ENCODE measurements at places on chromosomes 13 and 19.

- DNase-seq = no peak
These were observed 16.3 kb downstream of the ELAVL1 start for GRCh38 chr19:7989071-7989575.

DNA sequence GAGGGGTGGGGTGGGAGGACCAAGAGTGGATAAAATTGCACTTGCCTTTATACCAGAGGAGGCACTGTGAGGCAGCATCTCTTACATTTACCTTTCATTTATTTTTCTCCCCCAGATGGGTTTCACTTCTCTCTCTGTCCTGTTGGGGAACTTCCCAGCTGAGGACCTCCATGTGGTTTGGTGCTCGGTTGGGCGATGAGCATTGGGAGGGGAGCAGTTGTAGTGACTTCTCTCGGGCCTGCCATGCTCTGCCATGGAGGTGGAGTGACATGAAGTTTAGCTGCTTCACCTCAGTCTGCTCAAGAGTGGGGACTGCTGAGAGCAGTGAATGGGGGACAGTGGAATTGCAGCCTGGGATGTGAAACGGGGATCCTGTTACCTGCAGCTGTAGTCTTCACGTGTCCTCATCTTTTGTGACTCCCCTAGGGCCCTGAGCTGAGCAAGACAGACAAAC lies 23.1 kb upstream of the CXCL17 start:
- DNase-seq = no peak

DNA sequence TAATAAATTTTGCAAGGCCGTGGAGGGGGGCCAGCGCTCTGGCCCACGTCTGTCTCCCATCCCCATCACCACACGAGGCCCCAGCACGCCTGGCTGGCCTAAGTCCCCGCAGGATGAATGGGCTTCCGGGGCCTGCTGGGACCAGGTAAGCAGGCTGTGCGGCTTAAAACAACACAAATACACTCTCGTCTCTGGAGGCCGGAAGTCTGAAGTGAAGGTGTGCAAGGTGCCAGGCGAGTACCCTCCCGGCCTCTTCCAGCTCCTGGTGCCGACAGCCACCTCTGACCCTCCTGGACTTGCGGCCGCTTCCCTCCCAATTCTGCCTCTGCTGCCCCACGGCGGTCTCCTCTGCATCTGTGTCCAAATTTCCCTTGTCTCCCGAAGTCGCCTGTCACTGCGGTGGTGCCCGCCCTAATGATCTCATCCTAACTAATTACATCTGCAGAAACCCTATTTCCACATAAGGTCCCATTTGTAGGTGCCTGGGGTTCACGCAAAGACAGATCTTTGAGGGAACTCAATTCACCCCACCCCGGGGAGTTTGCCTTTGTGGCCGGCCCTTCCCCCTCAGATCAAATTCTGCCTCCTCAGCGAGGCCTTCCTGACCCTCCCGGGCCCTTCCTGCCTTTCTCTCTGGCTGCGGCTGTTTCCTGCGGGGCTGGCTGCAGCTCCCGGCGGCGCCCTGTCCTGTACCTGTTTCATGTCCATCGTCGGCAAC lies 8.1 kb upstream of the PTBP1 start:
- no peak for DNase-seq

DNA sequence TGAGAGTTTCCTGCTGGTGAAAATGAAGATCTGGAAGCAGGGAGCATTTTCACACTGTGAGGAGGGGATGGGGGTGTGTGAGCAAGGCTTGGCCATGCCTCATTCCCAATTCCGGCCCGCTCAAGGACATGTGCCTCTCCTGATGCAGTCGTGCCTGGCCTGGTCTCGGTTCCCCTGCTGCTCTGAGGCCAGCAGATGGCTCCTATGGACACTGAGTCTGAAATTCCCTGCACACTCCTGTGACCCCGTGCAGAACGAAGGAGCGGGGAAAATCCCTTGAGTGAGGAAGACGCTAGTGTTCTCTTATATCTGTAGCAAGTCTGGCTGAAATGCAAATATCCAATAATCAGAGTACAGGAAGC lies 363 bp upstream of the ZNF763 start:
- DNase-seq = no peak

GRCh38 chr13:78364711-78365110 lies 238.6 kb downstream of the POU4F1 start:
- no peak for DNase-seq

DNA sequence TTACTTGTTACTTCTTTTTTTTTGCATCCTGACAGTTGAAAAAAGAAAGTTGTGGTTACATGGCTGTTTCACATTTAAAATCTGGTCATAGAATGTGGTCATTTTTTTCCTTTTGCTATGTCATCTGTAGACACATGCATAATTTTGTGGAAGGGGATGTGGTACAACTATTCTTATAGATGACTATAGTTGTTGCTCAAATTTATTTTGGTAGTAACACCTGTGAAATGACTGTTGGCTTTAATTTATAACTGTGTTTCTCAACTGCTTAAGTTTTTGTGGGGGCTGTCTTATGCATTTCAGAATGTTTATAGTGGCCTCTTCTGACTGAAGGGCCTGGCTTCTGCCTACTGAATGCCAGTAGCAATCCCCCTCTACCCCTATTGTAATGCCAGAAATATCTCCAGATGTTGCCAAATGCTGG lies 130.5 kb downstream of the PAN3 start:
- DNase-seq = no peak

GRCh38 chr19:46975925-46976782 lies 43.5 kb upstream of the NPAS1 start:
- no peak for DNase-seq

GRCh38 chr19:21410166-21410565 lies 13.2 kb downstream of the ZNF493 start:
- no peak for DNase-seq

- no peak for DNase-seq
These were observed 150.5 kb downstream of the UGGT2 start for GRCh38 chr13:95902741-95903140.

DNA sequence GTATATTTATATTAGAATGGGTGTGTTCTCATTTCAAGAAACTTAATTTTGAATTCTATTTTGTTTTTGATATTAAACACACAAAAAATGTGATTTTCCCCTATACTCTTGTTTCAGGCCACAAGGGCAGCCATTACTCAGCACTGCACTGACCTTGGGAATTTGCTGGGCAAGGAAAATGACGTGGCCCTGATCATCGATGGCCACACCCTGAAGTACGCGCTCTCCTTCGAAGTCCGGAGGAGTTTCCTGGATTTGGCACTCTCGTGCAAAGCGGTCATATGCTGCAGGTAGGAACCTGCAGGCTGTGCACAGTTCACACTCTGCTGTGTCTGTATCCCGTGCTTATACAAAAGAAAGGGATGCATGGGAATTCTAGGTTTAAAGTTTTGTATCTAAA lies 327.3 kb downstream of the ATP8A2 start:
- no peak for DNase-seq

DNA sequence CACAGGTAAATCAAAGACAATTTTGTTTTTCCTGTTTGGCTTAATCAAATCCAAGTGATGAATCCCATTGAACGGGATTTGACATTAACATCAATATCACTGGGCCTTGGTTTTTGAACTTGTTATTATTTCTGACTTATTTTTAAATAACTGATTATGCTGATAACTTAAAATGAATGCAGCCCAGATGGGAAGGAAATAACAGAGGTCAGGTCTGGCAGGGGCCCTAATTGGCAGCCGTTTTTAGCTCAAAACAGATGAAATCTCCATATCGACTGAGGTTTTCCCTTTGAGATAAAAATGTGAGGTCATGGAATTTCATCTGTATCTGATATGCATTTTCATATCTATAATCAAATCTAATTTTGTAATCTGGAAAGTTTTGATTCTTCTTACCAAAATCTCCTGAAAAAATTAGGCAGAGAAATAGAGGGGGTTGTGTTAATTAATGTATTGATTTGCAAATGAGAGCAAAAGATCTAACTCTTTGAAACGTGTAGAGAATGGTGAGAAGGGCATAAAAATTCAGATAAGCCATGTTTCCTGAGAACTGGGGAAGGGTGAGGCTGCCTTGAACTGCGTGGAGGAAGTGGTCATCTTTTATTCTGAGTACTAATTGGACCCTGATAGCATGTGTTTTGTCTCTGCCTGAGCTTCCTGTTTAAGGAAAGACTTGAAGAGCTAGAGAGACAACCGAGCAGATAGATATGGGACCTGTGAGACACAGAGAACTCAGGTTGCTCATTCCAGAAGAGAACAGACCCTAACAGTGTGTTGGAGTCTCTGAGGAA lies 98.2 kb upstream of the C1QTNF9B start:
- no peak for DNase-seq

DNA sequence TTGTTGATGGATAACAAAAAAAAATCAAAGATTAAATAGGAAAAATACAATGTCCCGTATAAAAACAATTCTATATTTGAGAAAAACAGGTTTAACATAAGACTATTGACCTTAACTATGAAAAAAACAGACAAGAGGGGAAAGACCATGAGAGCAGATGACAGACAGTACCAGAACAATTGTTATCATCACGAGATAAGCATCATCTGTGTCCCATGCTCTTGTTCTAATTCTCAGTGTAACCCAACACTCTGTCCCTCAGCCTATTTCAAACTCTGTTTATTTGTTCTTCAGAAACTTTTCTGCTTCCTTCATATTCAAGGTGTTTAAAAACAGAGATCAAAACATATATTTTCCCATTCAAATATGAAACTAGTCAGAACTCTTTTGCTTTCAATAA lies 216.4 kb downstream of the PCDH9 start:
- no peak for DNase-seq

GRCh38 chr13:101308247-101309013 lies 107.9 kb downstream of the NALCN start:
- no peak for DNase-seq

GRCh38 chr13:49098198-49098597 lies 121.9 kb upstream of the MLNR start:
- DNase-seq = no peak

GRCh38 chr13:91119643-91120042 lies 227.8 kb upstream of the MIR17HG start:
- no peak for DNase-seq

DNA sequence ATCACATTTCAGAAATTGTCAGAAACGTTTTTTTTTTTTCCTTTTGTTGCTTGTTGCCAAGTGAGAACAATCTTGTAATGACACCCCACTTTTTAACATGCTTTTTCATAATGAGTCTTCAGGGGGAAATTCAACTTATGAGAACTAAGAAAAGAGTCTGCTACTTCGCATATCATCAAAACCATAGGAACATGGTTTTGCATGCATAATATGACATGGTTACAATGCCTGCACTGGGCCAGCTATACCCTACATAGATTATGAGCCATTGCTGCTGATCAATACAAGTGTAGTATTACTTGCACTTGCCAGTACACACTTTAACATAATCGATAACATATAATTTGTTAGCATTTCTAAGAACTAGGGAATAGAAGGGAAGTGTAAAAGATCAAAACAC lies 191.0 kb upstream of the NBEA start:
- no peak for DNase-seq

GRCh38 chr13:41848435-41849255 lies 112.3 kb downstream of the VWA8 start:
- DNase-seq = no peak

DNA sequence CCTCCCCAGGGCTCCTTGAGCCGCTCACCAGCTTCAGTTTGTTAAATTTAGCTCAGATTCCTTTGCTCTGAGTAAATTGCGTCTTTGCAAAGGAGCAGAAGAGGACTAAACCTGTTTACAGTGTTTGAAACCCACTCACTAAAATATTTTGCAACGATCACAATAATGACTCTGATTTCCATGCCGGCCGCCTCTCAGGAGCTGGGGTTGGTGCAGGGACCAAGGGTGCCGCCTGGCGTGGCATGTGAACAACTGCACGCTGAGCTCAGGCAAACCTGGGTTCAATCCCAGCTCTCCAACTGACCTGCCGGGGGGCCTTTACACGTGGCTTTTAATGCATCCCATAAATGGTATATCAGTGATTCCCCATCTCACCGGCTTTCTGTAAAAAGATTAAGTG lies 68.7 kb upstream of the CACNA1A start:
- DNase-seq = no peak

DNA sequence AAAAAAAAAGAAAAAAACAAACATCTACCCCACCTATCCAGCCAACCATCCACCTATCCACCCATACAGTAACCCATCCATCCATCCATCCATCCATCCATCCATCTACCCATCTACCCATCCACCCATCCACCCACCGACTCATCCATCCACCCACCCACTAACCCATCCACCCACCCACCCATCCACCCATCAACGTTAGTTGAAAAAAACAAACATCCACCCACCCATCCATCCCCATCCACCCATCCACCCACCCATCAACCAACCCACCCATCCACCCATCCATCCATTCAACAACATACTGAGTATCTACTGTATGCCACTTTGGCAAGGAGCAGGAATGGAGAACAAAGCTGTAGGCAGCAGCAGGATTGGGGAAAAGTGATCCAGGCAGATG lies 6.1 kb upstream of the AP3D1 start:
- no peak for DNase-seq

DNA sequence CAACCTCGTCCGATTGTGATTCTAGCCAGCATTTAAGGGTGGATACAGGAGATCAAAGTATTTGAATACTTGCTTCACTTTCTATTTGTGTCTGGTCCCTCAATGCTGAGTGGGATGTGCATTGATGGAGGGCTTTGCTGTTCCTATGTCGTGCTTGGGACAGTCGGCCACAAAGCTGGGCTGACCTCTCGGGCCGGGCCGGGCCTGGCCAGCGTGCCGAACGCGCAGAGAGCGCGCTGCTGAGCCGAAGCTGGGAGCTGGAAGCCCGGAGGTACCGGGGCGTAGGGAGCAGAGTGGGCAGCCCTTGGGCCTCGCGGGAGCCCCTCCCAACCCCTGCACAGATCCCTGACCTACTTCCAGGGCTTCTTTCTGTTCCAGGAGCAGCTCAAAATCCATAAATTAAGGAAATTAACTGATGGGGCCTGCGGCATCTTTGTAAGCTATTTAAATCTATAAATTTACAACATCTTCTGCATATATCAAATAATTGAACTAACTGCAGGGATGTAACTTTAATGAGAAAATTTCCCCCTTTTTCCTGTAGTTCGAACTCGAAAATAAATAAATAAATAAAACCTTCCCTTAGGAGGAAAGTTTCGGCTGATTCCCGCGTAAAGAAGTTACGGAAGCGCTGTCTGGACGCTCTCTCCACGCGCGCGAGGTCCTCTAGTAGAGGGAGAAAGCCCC lies 1.8 kb upstream of the KCTD15 start:
- DNase-seq = no peak

DNA sequence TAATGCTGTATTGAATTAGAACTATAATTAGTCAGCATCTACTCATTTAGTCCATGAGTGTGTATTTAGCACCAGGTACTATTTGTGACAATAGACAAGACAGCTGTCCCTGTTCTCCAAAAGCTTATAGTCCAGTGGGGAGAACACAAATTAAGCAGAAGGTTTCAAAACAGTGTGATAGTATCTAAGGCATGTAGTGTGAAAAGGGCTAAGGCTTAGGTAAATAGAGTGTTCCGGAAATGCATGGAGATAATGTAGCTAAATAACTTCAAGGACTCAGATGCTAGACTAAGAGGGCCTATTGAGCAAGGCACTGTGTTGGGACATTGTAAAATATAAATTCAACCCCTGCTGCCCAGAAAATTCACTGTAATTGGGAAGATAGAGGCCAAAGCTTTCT lies 144.1 kb upstream of the MIR17HG start:
- no peak for DNase-seq

GRCh38 chr13:73109969-73110368 lies 51.2 kb downstream of the KLF5 start:
- DNase-seq = no peak

Data from stimulated activated CD4-positive, alpha-beta T cell treated with anti-CD3 and anti-CD28 coated beads, Interleukin-1b, Interleukin-23, amount 100 ng/mL, for 4 hours (primary cell).